ENCODE measurements at places on chromosomes 6 and 20. TPM values are rescaled to one million over a fixed set of nuclear protein-coding genes. Genes with fewer than 3 reads are reported as not detected.
A peak's percentile ranks its signal among the peaks of the same experiment; 100 is the strongest.

GRCh38 chr6:22575190-22575589, 5.8 kb downstream of the HDGFL1 start:
- peak; percentile 53 for DNase-seq

- DNase-seq, result peak; percentile 65
These were observed 399.5 kb downstream of the PHF3 start for GRCh38 chr6:64034910-64035655.

DNA sequence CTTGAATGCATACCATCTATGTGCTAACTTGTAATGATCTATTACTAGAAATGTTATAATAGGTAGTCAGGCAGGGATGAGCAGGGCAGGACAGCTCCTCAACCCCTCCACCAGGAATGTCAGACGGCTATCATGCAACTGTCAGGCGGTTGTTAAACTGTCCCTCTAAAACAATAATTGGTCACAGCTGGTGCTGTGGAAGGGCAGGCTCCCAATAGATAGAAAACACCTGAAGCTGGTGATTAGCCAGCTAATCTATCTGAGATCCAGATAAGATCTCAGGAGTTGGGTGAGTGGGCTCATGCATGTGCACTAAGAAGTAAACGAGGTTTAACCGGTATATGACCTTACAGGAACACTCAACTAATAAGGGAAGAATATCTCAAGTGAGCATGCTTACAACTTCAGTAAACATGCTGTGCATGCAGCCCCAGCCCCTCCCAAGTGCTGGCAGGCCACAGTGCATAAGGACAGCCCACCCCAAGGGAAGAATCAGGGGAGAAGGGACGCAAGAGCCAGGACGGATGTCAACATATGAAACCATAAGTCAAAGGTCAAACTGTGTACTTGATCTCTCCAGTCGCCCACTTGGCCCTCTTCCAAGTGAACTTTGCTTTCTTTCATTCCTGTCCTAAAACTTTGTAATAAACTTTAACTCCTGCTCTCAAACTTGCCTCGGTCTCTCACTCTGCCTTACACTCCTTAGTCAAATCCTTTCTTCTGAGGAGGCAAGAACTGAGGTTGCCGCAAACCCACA, 566.2 kb upstream of the NRSN1 start:
- DNase-seq, result no peak

GRCh38 chr6:137799950-137800568, 67.0 kb upstream of the TNFAIP3 start:
- peak; percentile 63 for DNase-seq

DNA sequence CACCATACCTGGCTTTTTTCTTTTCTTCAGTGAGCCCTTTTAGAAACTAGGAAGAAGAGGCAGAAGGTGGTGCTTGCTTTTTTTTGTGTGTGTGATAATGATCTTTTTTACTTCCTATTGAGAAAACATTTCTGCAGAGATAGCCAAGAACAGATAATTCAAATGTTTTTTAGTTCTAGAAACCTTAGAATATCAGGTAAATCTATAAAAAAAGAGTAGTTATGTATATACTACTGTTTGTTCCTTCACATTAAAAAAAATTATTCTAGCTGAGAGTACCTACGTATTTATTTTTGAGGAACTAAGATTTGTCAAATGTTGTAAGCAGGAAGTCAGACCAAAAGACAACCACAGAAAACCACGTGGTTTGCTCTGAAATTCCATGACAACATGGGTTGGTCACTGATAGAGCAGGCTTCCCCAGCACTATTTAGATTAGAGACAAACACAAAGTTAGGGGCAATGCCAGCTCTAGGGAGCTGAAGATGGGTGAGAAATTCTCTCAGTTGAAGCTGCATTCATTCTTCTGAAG, 12.8 kb downstream of the STK4 start:
- peak; percentile 35 for DNase-seq

GRCh38 chr6:137277971-137278637, 58.9 kb upstream of the IFNGR1 start:
- peak; percentile 85 for DNase-seq

DNA sequence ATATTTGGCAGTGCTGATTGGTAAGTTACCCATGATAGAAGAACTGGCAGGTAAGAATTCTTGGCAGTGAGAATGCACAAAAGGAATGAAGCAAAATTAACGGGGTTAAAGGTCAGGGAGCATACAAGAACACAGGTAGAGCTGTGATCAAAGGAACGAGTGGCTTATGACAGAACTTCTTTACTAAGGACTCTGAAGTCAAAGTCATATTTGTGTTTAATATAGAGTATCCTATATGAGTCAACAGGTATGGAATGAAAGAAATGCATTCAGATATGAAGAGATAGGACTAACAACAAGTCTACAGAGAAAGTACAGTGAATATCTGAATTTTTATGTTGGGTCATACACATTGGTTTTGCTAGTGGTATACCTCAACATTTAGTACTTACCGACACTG, 209.0 kb upstream of the CITED2 start:
- peak; percentile 64 for DNase-seq

DNA sequence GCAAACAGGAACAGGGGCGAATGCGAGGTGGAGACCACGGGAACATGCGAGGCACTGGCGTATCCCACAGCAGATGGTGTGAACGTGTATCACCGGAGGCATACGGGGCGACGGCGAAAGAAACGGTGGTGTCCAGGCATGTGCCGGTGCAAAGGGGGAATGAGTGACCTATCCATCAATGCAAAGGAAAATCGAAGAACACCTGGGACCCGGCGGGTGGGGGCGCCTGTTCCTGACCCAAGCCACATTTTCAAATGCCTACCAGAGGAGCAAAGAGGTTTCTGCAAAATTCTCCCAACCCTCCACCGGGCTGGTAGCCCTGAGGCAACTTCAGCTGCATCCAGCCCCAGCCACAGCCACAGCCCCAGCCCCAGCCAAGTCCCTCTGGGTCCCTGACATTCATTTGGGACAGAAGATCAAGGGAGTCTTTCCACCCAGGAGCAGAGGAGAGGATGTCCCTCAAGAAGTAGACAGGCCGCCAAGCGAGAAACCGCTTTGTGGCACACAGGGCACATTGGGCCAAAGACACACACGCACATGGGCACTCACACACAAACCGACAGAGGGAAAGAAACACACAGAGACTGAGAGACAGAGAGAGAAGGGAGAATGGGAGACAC, 164.0 kb upstream of the ZNF337 start:
- no peak for DNase-seq

DNA sequence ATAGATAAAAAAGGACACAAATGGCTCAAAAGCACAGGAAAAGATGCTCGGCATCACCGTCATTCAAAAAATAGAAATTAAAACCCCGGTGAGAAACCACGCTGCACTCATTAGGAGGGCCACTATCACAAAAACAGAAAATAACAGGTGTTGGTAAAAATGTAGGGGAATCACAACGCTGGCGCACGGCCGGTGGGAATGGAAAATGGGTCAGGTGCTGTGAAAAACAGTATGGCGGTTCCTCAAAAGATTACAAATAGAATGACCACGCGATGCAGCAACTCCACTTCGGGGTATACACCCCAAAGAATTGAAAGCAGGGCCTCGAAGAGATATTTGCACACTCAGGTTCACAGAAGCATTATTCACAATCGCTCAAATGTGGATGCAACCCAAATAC, 28.3 kb downstream of the NPEPL1 start:
- DNase-seq, result no peak

- DNase-seq, result peak; percentile 95
These were observed 4.4 kb downstream of the ZKSCAN3 start for GRCh38 chr6:28353981-28354676.

DNA sequence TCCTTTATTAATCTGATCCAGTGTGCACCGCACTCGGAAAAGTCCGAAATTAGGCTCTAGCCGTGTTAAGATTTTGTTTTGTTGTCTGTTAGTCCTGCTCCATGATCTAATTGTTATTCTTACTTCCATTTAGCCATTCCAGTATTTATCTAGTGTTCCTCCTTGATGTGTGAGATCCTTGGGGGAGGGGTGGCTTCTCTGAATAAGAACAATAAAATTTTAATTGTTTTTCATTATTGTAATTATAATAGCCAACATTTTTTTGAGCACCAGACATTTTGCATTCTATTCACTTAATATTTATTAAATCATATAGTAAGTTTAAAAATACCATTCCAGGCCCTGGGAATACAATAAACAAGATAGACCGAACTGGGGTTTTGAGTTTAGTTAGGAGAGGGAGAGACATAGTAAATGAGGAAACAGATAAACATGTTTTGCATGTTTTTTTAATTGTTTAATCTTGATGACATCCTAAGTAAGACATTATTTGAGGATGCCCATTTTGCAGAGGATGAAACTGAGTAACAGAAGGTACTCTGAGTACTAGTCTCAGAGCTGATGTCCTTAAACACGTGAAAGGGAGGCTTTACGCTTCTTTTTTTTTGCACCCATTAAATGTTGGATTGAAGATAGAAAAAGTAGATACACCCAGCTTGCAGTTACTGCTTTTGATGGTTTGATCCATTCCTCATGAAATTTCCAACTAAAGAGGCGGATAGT, 1.2 kb downstream of the CBFA2T2 start:
- DNase-seq, result no peak

DNA sequence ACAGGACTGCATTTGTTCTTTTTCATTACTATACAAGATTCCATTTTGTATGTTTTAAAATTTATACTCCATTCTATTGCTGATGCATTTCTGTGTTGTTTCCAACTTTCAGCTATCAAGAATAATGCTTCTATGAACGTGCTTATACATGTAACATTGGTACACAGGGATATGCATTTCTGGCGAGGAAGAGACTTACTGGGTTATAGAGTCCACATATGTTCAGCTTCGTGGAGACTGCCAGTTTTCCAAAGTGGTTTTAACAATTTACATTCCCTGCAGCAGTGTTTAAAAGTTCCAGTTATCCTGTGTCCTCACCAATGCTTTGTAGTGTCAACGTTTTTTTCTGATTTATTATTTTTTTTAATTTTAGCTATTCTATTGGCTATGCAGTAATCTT, 48.5 kb downstream of the AIG1 start:
- DNase-seq, result no peak

DNA sequence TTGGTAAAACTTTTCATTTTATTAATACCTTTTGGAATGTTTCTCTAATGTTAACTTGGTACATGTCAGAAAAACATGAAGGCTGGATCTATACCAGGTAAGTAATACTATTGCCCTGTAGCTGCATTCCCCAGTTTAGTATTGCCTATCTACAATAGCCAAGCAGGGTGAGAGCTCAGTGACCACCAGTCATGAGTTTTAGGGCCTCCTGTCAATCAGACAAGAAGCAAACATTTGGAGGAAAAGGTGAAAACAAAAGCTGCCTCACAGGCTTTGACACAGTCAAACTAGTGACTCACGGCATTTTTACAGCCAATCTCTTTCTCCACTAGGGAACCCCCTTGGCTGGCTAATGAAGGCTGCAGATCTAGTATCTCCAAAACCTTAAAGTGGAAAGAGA, 9.5 kb upstream of the CDC5L start:
- DNase-seq, result peak; percentile 25

- no peak for DNase-seq
These were observed 235.8 kb downstream of the PHACTR1 start for GRCh38 chr6:12952318-12952717.

- DNase-seq, result no peak
These were observed 3.3 kb downstream of the RIPK1 start for GRCh38 chr6:3071568-3071967.

DNA sequence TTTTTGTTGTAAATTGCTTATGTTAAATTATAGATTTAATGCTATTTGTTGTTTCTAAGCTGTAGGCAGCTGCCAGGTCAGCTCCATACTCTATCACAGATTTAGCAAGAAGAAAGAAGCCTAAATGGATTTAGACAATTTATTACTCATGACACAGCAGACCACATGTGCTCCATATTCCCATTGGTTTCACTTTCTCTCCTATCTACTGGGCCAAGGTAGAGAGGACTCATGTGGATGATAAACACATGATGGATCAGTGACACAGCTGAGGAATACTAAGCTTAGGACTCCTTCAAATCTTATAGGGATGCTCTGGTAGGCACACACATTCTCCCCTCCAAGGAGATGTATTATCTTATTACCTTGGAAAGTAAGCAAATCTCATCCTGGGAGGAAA, 553.0 kb upstream of the ADGRB3 start:
- DNase-seq, result no peak

DNA sequence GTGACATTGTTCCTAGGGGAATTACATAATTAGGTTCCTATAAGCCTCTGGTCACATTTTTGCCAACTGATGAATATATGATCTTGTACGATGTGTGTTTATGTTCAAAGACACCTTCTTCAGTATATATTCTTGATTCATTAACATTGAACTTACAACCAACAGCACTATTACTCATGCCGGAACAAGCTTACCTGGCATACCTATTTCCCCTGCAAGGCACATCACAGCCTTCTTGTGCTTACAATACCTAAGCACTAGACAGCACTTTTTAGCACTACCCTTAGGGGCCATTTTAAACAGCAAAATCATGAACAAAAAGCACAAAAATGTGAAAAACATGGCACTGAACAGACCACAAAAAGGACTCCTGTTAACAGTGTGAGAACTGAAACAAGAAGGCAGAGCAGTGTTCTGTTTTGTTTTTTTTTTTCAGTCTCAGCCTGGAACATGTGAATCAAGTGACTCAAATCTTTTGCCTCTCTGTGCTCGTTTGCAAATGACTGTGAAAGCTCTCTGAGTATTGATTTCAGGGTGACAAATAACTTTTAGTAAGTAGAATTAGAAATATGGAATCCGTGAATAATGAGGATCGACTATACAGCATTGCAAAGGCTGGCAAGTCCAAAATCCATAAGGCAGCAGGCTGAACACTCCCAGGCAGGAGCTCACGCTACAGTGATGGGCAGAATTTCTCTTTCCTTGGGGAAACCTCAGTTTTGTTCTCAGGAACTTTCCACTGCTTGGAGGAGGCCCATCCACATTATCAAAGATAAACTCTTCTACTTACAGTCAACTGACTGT, 102.3 kb upstream of the TSHZ2 start:
- DNase-seq, result no peak

DNA sequence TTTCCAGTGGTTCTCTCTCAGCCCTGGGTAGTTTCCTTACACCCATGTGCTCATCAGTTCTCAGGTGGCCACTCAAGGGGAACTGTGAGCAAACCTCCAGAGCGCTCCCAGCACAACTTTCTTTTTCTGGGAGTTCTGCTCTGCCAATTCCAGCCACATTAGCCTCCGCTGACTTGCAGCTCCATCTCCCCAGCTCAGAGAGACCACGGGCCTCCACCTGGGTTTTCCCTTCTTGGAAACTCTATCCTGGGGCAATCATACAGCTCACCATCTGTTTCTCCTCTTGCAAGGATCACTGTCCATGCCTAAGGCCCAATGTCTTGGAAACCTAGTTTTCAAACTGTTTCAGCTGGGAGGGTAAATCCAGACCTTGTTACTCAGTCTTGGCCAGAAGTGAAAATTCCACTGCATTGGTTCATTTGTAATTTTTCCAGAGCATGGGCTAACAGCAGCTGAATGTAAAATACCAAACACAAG, 129.9 kb downstream of the EYA2 start:
- no peak for DNase-seq

The IPCEF1 gene
- 0.29 TPM for total RNA-seq

The MAPK13 gene
- 41.4 TPM for total RNA-seq

The ADGRG6 gene
- total RNA-seq, result 73.2 TPM

The ADAM33 gene
- total RNA-seq, result not detected

The C20orf144 gene
- not detected for total RNA-seq

The RSPH4A gene
- total RNA-seq, result not detected

The NFYA gene
- total RNA-seq, result 31.7 TPM
